ENCODE measurements at places on chromosomes 3 and 15.

- no peak for DNase-seq
Measured at GRCh38 chr3:193824365-193824764, 231.4 kb downstream of the OPA1 start.

GRCh38 chr3:160735826-160736225 lies 20.2 kb upstream of the PPM1L start:
- no peak for DNase-seq

GRCh38 chr3:3353153-3353552 lies 173.7 kb upstream of the CRBN start:
- no peak for DNase-seq

- no peak for DNase-seq
Measured at GRCh38 chr3:85228966-85229365, 270.2 kb downstream of the CADM2 start.

GRCh38 chr3:113676261-113676660 lies 20.2 kb downstream of the USF3 start:
- DNase-seq = no peak

Measured in hepatic stellate cell (primary cell).